ENCODE measurements at places on chromosomes 13 and 19.

GRCh38 chr13:66301006-66301405 lies 929.1 kb downstream of the PCDH9 start:
- no peak overlapping the region for H3K27ac ChIP-seq
- H3K36me3 ChIP-seq = no peaks in the 10 kb centered on the region
- H3K27me3 ChIP-seq = no peaks in the 10 kb centered on the region
- H3K4me3 ChIP-seq = no peak overlapping the region
- no peaks in the 10 kb centered on the region for H3K4me1 ChIP-seq

DNA sequence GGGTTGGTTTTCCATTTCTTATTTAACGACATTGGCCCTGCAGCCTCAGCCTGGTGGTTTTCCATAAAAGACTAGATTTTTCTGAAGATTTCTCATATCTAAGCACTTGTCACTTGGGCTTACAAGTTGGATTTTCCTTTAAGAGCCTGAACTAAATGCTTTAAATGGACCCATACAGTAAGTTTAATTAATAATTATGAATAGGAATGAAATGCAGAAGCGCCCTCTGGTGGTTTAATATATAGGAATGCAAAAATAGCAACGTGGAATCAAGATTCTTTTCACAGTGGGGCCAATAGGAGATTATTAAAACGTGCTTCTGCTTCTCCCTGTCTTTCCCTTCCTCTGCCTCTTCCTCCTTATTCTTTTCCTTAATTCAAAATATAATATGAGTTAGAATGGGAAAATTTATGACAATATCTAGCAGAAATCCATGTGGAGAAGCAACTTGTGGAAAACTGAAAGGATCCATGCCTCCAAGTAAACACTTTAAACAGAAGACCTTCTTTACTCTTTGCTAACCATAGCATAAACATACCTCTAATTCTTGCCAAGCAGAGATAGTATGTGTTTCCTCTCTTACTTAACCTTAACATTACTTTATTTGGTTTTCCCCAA lies 324.0 kb downstream of the GPC5 start:
- no peak overlapping the region for H3K27ac ChIP-seq
- peaks cover 4% of the 10 kb centered on the region for H3K27me3 ChIP-seq
- DNase-seq = no peak
- H3K4me3 ChIP-seq = no peak overlapping the region
- no peaks in the 10 kb centered on the region for H3K4me1 ChIP-seq

GRCh38 chr13:74131227-74131626 lies 3.0 kb downstream of the KLF12 start:
- H3K4me1 ChIP-seq = peaks cover 48% of the 10 kb centered on the region
- no peak overlapping the region for H3K27ac ChIP-seq
- no peak for DNase-seq
- H3K4me3 ChIP-seq = peak overlapping the region; percentile 25

DNA sequence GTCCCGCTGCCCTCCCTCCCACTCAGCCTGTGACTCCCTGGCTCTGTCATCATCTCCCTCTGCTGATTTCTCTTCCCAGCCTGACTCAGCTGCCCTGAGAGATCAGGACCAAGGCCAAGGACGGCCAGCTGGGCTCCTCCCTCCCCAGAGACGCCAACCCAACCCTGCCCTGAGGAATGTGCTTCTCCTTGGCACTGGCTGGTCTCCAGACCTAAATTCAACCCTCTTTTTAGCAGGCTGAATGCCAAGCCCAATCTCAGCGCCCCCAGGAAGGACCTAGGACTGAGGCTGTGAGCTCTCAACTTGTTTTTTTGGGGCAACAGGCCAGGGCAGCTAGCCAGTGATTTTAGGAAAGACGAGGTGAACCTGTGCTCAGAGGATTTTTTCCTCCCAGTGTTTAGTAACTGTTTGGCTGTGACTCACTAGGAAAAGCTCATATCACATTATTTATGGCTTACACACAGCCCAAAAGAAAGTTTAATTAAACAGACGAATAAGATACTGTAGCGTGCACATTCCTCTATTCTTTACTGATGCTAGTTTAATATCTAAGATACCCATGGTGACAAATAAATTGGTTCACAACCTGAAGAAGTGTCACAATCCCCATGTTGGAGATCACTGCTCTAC lies 7.4 kb upstream of the IGFL1 start:
- DNase-seq = no peak
- no peak overlapping the region for H3K4me3 ChIP-seq
- peaks cover 6% of the 10 kb centered on the region for H3K4me1 ChIP-seq
- H3K27ac ChIP-seq = no peak overlapping the region
- H3K27me3 ChIP-seq = peaks cover 3% of the 10 kb centered on the region
